Uterus (tissue), 4 donors: ENCODE measurements at places on chromosomes 2 and 18. TPM values are rescaled to one million over a fixed set of nuclear protein-coding genes. Genes with fewer than 3 reads are reported as not detected.

- H3K4me3 ChIP-seq: no peak overlapping the region
- no peaks in the 10 kb centered on the region for H3K27me3 ChIP-seq
- no peak overlapping the region for H3K27ac ChIP-seq
- DNase-seq: no peak
- H3K36me3 ChIP-seq: no peaks in the 10 kb centered on the region
- no peaks in the 10 kb centered on the region for H3K4me1 ChIP-seq
These were observed 49.9 kb downstream of the TMEM18 start for GRCh38 chr2:627340-627709.

Gene CHPF
- total RNA-seq: 16.5 TPM

Gene NCKAP5
- total RNA-seq: 0.55 TPM

Gene CCL20
- total RNA-seq: not detected

DNA sequence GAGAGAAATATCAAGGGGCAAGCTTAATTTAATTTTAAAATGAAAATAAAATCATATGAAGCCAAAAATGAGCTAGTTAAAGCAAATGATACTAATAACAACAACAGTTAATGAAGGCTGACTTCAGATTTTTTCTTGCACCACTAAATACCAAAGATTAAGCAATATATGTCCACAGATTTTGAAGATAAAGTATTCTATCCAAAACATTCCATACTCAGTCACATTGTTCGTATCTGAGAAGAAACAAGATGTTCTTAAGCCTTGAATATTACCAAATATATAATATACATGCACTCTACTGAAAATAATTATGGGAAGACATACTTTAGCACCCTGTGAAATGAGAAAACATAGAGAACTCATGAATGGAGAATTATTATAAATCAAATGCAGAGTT lies 593.3 kb upstream of the SYT4 start:
- no peak overlapping the region for H3K27ac ChIP-seq
- no peaks in the 10 kb centered on the region for H3K27me3 ChIP-seq
- DNase-seq: no peak
- H3K4me1 ChIP-seq: no peaks in the 10 kb centered on the region
- H3K36me3 ChIP-seq: no peaks in the 10 kb centered on the region
- H3K4me3 ChIP-seq: no peak overlapping the region

Gene C18orf54
- total RNA-seq: 4.8 TPM

Gene IL37
- not detected for total RNA-seq

- peak; percentile 49 for DNase-seq
- H3K27ac ChIP-seq: no peak overlapping the region
- H3K27me3 ChIP-seq: no peaks in the 10 kb centered on the region
- H3K4me3 ChIP-seq: no peak overlapping the region
These were observed 35.9 kb downstream of the ADI1 start for GRCh38 chr2:3483227-3483985.

DNA sequence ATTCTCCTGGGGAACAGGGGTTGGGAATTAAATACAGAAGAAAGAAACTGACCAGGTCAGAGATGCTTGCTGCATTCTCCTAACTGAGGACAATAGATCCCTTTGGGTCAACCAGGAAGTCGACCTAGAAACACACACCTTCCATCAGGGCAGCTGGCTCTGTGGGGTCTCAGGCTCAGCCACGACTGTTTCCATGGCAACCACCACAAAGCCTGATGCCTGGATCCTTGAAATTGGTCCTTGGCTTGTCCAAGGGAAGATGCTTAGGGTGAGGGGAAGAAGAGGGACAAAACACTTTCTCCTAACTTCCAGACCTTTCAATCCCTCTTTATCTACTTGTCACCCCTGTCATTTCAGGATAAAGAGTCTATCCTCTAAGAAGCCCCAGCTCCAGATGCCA lies 194.4 kb downstream of the ALK start:
- DNase-seq: no peak
- no peaks in the 10 kb centered on the region for H3K27me3 ChIP-seq
- H3K4me3 ChIP-seq: no peak overlapping the region
- no peak overlapping the region for H3K27ac ChIP-seq
- H3K4me1 ChIP-seq: no peaks in the 10 kb centered on the region

Gene INO80B
- 41.9 TPM for total RNA-seq
